Tongue (tissue), 3 donors: ENCODE measurements at places on chromosomes 5 and 9.

DNA sequence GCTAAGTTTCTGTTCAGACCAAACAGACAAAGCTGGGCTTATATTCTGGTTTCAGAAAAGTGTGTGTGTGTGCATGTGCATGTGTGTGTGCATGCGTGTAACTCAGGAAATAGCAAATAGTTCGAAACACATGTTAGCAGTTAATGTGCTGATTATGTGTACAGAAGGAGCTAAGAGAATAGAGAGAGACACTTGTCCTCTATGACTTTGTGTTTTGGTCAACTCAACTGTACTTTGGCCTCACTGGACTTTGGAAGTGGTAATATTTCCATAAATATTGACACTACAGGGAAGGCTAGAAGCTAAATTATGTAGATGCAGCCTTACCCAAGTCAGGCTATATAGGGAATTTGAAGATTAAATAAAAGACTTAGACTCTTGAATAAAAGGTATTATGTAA is 155.5 kb downstream of the RAB3C start:
- DNase-seq, result no peak

DNA sequence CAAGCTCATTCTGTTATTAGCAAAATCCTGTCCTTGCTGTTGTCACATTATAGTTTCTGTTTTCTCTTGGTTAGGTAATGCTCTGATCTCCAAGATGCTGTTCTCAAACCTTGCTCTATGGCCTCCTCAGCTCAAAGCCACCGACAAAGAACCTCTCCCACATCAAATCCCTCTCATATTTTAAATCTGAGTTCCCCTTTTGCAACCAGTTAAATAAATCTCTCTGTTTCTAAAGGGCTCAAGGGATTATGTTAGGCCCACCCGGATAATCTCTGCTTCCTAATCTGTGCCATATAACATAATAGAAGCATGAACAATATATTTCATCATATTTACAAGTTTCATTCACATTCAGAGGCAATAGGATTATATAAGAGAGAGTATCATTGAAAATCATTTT is 286.0 kb downstream of the CYLC2 start:
- DNase-seq, result no peak

DNA sequence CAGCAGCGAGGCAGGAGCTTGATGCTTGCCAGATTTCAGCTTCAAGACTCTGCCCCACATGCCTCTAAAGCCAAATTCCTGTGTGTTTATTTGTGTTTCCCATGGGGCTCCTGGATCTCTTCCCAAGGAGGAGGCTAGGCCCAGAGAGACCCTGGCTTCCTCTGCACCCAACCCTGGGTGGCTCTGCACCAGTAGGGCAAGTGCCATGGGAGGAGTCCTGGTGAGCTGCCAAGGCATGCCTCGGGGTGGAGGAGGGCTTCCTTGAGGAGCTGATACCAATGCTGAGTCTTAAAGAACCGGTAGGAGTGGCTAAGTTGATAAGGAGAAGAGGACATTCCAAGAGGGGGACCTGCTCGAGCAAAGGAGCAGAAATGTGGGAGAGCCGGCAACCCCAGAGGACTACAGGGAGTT is 6.8 kb upstream of the TIFAB start:
- DNase-seq, result no peak

- DNase-seq, result peak; percentile 61
These were observed 21.1 kb upstream of the TMEM174 start for GRCh38 chr5:73151766-73152410.

- peak; percentile 67 for DNase-seq
These were observed 143.0 kb downstream of the FGF1 start for GRCh38 chr5:142542906-142543305.

DNA sequence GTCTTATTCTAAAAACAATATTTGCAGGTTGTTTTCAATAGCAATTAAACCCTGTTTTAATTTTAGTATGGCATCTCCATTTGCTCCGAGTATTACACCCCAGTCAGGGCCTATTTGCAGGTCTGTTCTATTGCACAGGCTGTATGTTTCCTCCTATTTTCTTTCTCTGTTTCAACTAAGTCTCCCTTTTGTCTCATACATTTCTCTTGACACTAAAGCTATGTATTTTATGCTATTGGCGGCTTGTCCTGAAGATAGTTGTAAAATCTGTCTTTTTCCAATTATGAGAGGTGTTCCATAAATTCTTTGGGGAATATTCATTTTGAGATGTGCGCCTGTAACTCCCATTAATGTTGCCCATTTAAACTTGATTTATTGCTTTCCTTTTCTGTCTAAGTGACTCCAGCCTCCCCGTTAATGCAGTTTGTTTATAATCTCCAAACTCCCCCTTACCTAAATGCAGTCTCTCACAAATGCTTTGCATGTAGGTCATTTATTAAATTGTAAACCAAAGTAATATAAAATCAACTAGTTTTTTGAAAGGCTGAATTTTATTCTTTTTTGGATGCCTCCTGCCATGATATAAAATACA is 262.4 kb downstream of the CDH12 start:
- no peak for DNase-seq

DNA sequence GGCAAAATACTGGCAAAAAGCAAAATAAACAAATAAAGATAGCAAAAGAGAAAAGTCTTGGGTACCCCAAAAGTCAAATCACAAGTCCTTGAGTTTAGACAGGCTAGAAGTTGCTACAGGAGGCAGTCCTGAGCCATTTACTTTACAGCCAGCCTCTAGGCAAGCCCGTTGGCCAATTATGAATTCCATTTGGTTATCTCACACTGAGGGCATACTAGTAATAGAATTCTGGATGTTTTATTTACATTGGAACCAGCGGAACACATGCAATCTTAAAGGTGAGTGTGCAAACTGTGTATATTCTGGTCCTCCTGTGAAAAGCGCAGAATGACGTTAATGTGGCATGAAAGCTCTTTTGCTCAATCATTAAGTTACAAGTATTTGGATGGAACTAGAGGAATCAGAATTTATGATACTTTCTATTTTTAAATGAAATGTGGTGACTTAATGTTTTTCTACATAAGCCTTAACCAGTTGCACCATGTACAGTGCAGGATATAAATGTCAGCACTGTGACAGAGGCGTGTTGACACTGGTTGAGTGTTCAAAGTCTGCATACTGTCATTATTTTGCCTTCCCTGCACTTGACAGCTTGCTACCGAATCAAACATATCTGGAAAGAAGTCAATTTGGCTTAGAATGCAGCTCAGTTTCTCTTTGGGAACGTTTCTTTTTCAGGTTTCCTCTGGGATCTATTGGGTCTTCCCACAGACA is 7.9 kb downstream of the GDNF start:
- peak; percentile 13 for DNase-seq

GRCh38 chr9:134165357-134166315 is 1.3 kb upstream of the RNU6ATAC start:
- peak; percentile 56 for DNase-seq

DNA sequence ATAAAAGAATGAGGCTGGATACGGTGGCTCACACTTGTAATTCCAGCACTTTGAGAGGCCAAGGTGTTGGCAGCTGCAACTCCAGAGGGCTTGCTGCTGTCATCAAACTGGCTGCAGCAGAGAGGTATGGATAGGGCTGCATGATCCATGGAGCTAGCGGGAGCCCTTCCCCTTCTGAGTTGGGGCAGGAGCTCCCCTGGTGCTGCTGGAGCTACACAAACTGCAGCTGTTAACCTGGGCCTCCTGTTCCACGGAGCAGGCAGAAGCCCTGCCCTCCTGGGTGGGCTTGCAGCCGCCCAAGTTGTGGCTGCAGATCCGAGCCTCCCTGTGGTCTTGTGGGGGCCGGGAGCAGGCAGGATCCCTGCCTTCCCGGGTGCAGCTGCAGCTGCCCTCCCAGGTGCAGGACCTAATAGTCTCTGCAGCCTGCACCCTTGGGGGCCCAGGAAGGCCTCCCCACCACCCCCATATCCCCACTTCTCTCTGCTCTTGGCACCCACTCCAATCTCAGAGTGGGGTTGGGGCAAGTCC is 15.8 kb downstream of the CDC25C start:
- DNase-seq, result no peak

DNA sequence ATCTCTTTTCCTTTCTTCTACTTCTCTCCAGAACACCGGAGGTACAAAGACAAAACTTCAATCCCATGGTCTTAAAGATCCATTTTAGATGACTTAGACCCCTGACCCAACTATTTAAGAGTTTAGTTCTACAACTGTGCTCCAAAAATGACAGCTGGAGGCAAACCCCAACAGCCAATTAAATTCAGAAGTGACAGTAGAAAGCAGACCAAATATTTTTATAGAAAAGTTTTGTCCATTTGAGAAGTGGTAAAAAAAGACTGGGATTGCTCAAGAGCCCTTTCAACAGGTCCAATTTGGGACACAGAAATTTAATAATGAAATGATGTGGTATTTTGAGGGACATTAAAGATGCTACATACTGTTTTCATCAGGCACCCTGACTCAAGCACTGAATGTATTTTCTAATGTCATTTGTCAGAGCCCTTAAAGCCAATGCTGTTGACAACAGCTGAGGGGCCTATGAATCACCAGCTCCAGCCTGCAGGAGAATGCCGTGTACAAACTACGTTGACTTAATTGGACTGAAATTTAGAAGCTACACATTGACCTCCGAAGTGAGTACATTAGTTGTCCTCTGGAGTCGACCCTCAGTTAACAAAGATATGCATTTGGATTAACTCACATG is 147.5 kb upstream of the PIK3R1 start:
- DNase-seq, result no peak

- no peak for DNase-seq
These were observed 37.9 kb upstream of the HTR1A start for GRCh38 chr5:64000096-64000495.

DNA sequence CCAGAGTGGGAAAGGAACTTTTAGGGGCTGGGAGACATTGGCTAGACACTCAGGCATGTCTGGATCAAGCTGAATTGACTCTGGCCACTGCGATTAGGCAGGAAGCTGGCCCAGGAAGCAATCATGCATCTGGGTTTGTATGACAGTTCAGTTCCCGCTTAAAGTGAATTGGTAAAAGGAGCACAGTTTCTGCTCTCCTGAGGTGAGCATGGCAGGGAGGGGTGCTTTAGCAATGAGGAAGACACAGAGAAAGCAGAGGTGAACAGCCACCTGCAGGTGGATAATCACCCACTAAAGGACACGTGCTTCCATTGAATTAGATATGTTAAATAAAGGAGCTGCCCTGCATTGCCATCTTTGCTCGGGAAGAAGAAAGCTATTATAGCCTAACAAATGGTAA is 248.1 kb upstream of the MAP3K1 start:
- DNase-seq, result no peak

DNA sequence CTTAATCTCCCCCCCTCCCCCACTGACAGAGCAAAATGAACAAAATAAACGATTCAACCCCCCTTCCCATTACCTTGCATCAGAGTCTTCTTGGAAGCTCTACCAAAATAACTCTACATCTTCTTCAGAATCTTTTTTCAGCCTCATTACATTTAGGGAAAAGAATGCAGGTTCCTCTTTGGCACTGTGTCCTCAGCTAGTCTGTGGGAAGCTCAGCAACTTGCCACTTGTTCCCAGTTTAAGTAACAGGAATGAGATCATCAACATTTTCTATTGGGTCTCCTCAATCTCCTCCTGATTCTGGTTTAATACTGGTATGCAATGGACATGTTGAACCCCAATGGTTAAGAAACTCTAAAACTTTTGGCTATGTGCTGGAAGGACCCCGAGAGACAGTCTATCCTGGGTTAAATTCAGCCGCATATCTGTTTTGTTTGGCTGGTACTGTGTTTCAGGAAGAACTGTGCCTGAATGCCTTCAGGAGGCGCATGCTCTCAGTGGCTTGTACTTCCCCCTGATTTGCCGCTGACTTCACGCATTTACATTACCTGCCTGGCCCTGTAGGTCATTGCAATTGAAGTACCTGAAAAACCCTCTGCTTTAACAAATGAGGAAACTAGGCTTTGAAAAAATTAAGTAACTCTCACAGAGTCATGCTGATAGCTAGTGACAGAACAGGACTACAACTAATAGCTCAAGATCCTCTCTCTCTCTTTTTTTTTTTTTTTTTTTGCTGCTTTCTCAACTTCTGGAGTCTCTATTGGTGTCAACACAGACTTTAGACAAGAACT is 78.1 kb upstream of the HMHB1 start:
- DNase-seq, result peak; percentile 49

GRCh38 chr5:101517795-101518194 is 614.7 kb upstream of the ST8SIA4 start:
- no peak for DNase-seq

- DNase-seq, result no peak
These were observed 221.5 kb upstream of the FAM174A start for GRCh38 chr5:100313657-100314056.

- DNase-seq, result peak; percentile 16
These were observed 411.7 kb upstream of the SLC24A2 start for GRCh38 chr9:20200581-20200980.

- DNase-seq, result no peak
These were observed 34.7 kb upstream of the MIER3 start for GRCh38 chr5:56986626-56986947.

GRCh38 chr5:175742290-175742994 is 84.6 kb downstream of the HRH2 start:
- DNase-seq, result no peak

DNA sequence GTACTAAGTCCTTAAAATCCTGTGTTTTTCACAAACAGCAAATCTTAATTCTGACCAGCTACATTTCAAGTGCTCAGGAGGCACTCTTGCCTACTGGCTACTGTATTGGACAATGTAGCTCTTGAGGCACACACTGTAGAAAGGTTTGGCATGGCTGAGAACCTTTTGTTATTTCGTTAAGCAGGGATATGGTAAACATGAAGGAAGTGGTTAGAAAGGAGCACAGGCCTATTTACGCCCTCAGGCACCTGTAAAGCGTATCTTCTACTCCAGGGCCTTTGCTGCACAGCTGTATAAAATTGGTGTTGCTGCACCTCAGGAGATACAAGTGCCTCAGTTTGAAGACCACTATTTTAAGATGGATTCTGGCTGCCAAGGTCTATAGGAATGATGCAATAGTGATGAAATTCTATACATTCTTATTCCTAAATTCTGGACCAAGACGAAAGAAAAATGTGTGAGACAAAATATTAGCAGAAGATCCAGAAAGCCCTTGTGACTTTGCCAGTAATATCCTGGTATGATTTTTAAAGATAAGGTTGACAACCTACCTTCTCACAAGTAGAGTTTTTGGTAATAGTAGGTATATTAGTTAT is 9.3 kb upstream of the OTULIN start:
- DNase-seq, result no peak

GRCh38 chr9:5957166-5957565 is 58.3 kb downstream of the RANBP6 start:
- DNase-seq, result no peak
